ENCODE measurements at places on chromosomes 7 and 10.

- no peak for DNase-seq
Measured at GRCh38 chr7:129423700-129424410, 10.4 kb upstream of the STRIP2 start.

DNA sequence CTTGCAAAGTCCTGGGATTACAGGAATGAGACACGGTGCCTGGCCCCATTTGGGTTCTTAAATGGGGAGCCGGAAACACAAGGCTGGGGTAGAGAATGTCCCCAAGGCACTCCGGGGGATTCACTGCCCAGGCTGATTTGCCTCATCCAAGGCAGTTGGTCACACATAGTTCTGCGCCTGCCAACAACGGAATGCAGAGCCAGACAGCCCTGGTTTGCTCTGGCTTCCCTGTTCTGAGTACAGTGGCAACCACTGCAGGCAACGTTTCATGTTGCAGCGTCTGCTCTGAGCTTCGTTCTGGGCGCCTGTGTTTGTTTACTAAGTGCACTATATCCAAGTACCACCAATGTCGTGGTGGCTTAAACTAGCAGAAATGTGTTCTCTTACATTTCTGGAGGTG lies 61.7 kb upstream of the C1QL3 start:
- DNase-seq = no peak

GRCh38 chr7:119197877-119198527 lies 973.5 kb downstream of the ANKRD7 start:
- peak; percentile 35 for DNase-seq

DNA sequence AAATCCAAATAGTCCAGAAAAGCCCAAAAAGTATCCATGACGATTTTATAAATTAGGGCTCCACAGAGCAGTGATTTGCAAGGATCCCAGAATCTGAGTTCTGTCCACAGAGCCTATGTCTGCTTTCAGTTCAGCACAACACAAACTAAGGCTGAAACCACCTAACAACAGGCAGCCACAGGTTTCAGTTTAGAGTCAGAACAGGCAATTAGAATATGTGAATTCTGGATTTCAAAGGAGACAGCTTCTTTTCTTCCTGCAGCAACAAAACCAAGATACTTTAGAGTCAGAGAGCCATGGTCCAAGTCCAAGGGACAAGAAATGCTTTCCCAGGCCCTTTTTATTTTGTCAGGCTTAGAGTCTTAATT lies 23.6 kb downstream of the IFIT3 start:
- no peak for DNase-seq

DNA sequence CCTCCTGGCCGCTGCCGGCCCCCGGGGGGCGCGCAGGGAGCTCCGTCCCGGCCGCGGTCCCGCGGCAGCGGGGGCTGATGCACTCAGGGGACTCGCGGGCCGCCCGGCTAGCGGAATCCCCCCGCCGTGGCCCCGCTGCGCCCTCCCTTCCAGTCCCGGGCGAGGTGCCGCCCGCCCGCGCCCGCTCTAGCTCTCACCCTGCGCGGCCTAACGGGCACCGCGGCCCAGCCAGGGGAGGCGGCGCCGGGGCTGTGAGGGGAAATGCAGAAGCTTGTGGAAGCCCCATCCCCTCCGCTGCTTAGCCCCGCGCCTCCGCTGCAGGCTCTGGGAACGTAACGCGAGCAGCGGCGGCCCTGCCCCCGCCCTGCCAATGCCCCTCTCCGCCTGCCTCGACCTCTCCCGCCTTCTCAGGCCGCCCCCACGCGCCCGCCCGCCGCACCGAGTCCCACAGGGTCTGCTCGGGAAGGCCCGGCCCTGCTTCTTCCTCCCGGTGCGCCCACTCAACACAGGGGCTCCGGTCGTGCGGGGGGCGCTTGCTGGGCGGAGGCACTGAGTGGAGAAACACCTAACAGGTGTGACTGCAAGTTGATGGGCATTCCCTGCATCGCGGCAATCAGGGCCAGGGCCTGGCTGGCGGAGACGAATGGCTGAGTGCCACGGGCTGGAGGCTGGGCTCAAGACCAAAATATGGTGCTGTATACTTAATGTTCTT lies 384 bp upstream of the TMEM229A start:
- no peak for DNase-seq

- DNase-seq = no peak
Measured at GRCh38 chr7:113806633-113807327, 112.0 kb downstream of the PPP1R3A start.
